ENCODE measurements at places on chromosomes 7 and 10.
A peak's percentile ranks its signal among the peaks of the same experiment; 100 is the strongest.

GRCh38 chr7:97219237-97219636 is 101.7 kb downstream of the SDHAF3 start:
- no peak for DNase-seq

GRCh38 chr10:19993714-19994315 is 177.6 kb downstream of the PLXDC2 start:
- no peak for DNase-seq

- DNase-seq, result peak; percentile 71
Observed at GRCh38 chr10:102627736-102628293, 16.5 kb upstream of the TRIM8 start.

- DNase-seq, result no peak
Observed at GRCh38 chr10:75115137-75115536, 3.7 kb downstream of the SAMD8 start.

Data from H9 (cell line).